Stimulated activated CD4-positive, alpha-beta T cell treated with anti-CD3 and anti-CD28 coated beads, Interleukin-1b, Interleukin-23, amount 100 ng/mL, for 24 hours (primary cell): ENCODE measurements at places on chromosomes 4 and X.

DNA sequence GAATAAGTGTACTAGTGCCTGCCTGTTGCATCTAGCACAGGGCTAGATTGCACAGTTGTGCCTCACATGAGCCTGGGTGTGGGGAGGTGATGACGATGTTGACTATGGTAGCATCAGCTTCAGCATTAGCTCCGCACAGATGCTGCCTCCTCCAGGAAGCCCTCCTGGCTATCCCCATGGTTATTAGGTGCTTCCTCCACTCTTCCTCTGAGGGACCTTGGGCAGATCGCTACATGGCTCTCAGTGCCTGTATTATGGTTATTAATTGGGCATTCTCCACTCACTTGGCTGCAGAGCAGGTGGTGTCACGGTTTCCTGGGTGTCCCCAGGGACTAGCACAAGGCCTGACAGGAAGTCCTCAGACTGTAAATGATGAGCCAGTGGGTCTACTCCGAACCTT is 325.6 kb downstream of the ARHGAP10 start:
- no peak for DNase-seq

DNA sequence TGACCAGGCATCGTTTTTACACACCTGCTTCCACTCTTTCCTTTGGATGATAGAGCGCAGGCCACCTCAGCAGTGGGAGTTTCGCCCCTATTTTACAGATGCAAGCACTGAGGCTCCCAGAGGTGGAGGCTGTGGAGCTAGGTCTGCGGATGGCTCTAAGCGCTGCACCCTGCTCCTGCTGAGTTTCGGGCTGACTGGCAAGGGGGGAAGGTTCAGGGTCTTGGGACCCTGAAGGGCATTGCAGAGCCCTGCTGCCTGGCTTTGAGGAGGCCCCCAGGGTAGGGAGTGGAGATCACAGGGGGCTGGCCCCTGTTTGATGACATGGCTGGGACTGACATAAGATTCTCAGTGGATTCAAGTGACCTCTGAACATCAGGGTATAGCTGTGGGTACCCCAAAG is 62.8 kb upstream of the NKX1-1 start:
- DNase-seq: no peak

GRCh38 chr4:99585516-99585915 is 10.9 kb downstream of the MTTP start:
- no peak for DNase-seq

DNA sequence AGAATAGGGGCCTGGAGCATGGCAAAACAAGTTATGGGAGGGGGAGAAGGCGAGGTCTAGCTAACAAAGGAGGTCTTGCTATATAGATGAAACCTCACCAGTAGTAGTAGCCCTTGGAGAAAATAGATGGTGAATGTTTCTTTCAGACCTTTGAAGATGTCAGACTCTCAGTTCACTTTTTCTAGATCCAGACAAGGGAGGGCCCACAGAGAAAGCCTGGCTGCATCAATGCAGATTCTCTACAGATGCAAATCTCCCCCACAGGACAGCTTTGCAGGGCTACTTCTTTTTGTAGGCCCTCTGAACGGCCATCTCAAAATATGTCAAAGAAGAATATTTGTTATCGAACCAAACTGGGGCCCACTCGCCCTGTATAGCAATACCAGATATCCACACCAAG is 159.7 kb downstream of the ANK2 start:
- DNase-seq: no peak

- DNase-seq: no peak
These were observed 1.0 kb downstream of the PRDX4 start for GRCh38 chrX:23668335-23668734.

GRCh38 chr4:153019906-153020305 is 83.8 kb downstream of the FHDC1 start:
- DNase-seq: no peak

DNA sequence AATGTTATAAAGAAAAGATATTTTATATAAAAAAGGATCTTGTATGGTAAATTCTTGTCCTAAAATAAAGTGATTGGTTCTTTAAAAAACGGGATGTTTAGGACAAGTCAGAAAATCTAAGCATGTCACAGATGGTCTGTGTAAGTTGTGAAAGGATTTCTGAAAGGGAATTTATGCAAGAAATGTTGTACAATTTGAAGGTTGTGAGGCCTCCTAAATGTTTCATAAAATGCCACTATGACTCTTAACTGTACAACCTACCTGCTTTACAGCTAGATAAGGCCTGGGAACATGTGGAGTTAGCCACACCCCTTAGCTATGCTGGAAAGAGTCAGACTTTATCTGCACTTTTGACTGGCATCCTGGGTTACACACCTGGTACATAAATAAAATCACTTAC is 951.5 kb upstream of the POU3F4 start:
- no peak for DNase-seq

- DNase-seq: no peak
These were observed 60.8 kb downstream of the PALLD start for GRCh38 chr4:168557658-168558057.

- no peak for DNase-seq
These were observed 40.9 kb downstream of the TSPAN5 start for GRCh38 chr4:98617358-98618047.
